ENCODE measurements at places on chromosomes 3 and 15.

DNA sequence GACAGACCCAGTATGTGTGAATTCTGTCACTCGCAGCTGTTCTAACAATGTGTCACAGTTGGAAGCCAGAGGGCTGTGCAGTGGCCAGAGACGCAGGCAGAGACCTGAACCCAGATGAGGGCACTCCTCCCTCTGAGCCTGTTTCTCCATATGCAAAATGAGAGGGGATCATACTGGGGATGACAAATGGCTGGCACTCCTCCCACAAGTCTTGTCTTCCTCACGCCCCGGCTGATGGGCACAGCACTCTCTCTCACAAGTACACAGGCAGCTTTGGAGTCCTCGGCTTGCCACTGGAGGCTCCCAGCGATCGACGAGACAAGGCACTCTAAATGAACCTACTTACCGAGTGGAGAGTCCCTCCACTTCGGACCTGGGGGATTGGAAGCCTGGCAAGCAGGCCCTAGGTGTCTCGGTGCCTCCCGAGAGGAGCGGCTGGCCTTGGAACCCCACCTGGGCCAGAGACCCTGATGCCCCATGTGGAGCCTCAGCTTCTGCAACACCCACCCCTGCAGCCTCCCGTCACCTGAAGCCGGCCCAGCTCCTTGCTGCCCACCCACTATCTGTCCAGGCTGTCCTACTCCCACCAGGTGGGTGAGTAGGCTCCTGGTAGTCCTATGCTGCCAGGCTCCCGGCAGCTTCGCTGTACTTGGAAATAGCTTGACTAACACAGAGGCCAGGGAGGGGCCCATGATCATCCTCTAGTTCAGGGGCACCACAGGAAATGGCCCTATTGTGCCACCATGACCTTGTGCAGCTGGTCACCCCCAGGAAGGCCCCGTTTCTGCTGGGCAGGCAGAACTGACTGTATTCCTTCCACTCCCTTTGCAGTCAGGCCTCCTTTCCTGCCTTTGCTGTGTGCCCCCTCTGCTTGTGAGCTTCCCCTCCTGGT is 65.0 kb upstream of the IQSEC1 start:
- H3K4me1 ChIP-seq: no peaks in the 10 kb centered on the region
- no peaks in the 10 kb centered on the region for H3K27me3 ChIP-seq
- no peak overlapping the region for H3K27ac ChIP-seq
- no peaks in the 10 kb centered on the region for H3K36me3 ChIP-seq

- H3K27ac ChIP-seq: no peak overlapping the region
- H3K27me3 ChIP-seq: no peaks in the 10 kb centered on the region
- H3K4me3 ChIP-seq: no peak overlapping the region
- no peaks in the 10 kb centered on the region for H3K4me1 ChIP-seq
- peaks cover 8% of the 10 kb centered on the region for H3K36me3 ChIP-seq
Measured at GRCh38 chr3:57673156-57673555, 19.7 kb downstream of the DENND6A start.

GRCh38 chr3:171459137-171459941 is 866 bp downstream of the TNIK start:
- no peaks in the 10 kb centered on the region for H3K36me3 ChIP-seq
- H3K27me3 ChIP-seq: no peaks in the 10 kb centered on the region

GRCh38 chr3:9701006-9701405 is 2.6 kb upstream of the CPNE9 start:
- peaks cover 14% of the 10 kb centered on the region for H3K4me1 ChIP-seq
- DNase-seq: no peak
- H3K27me3 ChIP-seq: peaks cover 9% of the 10 kb centered on the region

GRCh38 chr3:143235614-143236204 is 116.1 kb downstream of the CHST2 start:
- DNase-seq: no peak
- no peak overlapping the region for H3K4me3 ChIP-seq
- H3K36me3 ChIP-seq: no peaks in the 10 kb centered on the region
- no peak overlapping the region for H3K27ac ChIP-seq

DNA sequence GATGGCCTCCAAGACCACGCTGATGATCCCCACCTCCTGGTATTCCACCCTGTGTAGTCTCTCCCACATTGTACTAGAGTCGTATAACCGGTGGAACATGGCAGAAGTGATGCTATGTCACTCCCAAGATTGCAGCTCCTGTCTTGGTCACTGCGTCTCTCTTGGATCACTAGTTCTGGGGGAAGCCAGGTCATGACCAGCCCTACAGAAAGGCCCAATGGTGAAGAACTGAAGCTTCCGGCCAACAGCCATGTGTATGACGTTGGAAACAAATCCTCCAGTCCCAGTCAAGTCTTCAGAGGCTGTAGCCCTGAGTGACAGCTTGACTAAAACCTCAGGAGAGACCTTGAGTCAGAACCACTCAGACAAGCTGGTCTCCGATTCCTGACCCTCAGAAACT is 61.9 kb upstream of the FNDC3B start:
- H3K4me1 ChIP-seq: no peaks in the 10 kb centered on the region
- no peak for DNase-seq
- H3K27me3 ChIP-seq: no peaks in the 10 kb centered on the region
- no peak overlapping the region for H3K4me3 ChIP-seq
- H3K36me3 ChIP-seq: no peaks in the 10 kb centered on the region
- H3K27ac ChIP-seq: no peak overlapping the region

Data from effector memory CD4-positive, alpha-beta T cell (primary cell).